ENCODE measurements at places on chromosomes 2 and 18.

GRCh38 chr2:12500899-12501298, 215.8 kb upstream of the TRIB2 start:
- DNase-seq: no peak

DNA sequence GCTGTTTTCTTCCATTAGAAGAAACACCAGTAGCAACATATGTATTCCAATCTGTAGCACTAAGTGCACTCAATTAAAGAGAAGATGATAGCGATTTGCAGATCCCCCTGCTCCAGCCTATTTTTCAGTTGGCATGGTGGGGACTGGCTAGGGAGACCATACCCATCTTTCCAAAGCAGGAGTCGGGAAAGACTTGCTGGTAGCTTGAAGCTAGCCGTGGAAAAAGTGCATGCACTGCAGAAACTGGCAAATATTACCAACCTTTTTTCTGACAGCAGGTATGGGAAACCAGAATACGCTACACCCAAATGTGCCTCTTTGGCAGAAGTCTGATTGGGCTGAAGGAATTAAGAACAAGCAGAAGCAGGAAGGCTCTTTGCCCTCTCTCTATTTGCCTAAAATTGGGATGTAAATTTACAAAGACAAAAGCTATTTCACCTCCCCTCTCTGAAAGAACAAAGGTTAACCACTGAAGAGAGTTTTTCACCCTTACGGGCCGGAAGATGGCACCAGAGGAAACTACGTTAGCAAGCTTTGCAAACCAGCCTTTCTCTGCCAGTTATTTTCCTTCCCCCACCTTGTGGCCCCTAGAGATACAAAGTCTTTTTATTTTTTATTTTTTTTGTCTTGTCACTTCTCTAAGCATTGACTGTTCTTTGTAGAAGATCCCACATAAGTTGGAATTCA, 273.1 kb downstream of the DLGAP1 start:
- no peak for DNase-seq

DNA sequence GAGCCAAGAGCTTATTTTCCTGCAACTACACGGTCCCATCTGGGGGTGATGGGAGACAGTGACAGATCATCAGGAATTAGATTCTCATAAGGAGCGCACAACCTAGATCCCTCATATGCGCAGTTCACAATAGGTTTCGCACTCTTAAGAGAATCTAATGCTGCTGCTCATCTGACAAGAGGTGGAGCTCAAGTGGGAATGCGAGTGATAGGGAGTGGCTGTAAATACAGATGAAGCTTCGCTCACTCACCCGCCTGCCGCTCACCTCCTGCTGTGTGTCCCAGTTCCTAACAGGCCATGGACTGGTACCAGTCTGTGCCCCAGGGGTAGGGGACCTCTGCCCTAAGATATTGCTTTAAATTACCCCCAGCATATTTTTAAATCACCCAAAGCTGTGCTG, 10.8 kb downstream of the LRRFIP1 start:
- DNase-seq: no peak

GRCh38 chr2:2714408-2714807, 383.3 kb upstream of the MYT1L start:
- DNase-seq: no peak

GRCh38 chr18:11950824-11951223, 30.5 kb upstream of the IMPA2 start:
- no peak for DNase-seq

GRCh38 chr2:30666266-30666874, 140.9 kb downstream of the CAPN13 start:
- no peak for DNase-seq

Measured in activated T-cell treated with anti-CD3 and anti-CD28 coated beads for 24 hours (primary cell).